ENCODE measurements at places on chromosomes 6 and 20.

DNA sequence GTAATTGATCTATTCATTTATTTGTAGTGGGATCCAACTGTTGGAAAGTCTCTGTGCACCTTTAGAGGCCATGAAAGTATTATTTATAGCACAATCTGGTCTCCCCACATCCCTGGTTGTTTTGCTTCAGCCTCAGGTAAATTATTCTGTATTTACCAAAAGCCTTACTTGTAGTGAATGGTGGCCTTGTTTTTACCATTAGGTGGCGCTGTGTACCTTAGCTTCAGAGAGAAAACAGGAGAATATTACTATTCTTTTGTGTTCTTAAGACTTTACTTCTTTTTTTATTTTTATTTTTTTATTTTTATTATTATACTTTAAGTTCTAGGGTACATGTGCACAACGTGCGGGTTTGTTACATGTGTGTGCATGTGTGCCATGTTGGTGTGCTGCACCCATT, 23.7 kb downstream of the PEX7 start:
- DNase-seq, result no peak

DNA sequence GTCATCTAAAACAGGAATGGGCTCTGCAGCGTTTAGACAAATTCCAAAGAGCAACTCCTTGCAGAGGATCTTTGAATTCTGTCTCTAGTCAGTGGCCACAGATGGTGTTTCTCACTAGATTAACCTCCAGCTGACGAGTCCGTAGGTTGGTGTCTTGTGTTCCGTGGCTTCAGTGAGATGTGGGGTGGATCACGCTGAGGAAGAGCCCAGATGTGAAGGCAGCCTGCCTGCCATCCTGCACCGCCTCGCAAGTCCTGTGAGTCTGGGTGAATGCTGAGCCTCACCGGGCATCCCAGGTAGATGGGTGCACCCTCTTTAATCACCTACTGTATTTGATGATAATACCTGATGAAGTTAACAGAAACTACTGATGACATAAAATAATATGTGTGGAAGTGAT, 70.4 kb downstream of the THBS2 start:
- no peak for DNase-seq

GRCh38 chr20:57008217-57008616, 258.2 kb downstream of the BMP7 start:
- DNase-seq, result no peak

GRCh38 chr6:143485967-143486366, 25.6 kb downstream of the FUCA2 start:
- no peak for DNase-seq

GRCh38 chr6:148969603-148970061, 222.8 kb downstream of the UST start:
- no peak for DNase-seq

DNA sequence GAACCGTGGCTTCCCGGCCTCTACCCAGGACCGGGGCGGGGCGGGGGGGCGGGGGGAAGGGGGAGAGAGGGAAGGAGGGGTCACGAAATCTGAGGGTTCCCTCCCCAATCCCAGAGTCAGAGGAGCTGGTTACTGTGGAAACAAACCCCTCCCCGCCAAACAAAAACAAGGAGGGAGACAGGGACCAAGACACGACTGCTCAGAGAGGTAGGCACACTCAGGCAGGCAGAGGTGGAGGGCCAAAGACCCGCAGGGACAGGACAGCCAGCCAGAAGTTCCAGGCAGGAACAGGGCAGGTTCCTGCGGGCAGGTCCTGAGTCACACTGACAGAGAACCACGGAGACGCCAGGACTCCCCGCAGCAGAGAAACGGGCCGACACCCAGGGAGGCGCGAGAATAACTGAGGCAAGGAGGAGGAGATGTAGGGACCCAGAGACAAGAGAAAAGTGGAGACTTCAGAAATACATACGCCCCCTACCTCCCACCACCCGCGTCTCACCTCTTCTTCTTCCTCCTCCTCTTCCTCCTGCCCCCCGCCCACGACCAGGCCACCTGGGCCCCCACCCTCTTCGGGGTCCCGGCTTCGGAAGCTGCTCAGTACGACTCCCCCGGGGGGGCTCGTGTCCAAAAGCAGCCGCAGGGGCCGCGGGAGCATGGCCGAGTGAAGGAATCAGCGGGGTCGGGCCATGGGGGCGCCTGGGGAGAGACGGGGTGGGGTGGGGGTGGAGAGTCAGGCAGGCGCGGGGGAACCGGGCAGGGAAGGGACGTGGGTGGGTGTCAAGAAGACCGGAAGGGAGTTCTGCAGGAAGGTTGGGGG, 578 bp downstream of the RGL2 start:
- no peak for DNase-seq

DNA sequence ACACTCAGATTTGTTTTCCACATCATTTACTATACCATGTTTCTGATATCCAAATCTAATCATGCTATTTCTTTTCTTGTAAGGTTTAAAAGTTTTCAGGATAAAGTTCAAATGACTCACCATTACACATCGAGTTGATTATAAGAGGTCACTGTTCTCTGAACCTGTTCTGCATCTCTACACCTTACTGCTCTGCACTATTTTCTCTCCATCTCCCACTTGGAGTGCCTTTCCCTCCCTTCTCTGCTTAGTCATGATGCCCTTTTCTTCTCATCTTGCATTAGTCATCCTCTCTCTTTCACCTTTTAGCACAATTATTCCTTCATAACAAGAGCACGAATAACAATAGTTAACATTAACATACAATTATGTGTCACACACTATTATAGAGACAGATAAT, 37.5 kb upstream of the FUT9 start:
- DNase-seq, result no peak

GRCh38 chr6:137261761-137262160, 42.6 kb upstream of the IFNGR1 start:
- DNase-seq, result no peak

DNA sequence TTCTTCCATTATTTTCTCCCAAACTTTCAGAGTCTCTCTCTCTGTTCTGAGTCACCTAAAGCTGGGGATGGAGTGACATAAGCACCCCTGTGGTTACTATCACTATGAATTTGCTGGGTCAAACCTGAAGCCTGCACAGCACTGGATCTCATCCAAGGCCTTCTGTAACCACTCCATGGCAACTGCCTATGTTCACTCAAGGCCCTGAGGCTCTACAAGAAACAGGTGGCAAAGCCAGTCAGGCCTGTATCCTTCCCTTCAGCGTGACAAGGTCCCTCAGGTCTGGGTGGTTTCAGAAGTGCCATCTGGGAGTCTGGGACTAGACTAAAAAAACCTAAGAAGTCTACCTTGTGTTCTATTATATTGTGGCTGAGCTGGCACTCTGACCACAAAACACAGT, 1278.8 kb upstream of the EYS start:
- no peak for DNase-seq

GRCh38 chr6:100378576-100378975, 86.1 kb downstream of the SIM1 start:
- no peak for DNase-seq

DNA sequence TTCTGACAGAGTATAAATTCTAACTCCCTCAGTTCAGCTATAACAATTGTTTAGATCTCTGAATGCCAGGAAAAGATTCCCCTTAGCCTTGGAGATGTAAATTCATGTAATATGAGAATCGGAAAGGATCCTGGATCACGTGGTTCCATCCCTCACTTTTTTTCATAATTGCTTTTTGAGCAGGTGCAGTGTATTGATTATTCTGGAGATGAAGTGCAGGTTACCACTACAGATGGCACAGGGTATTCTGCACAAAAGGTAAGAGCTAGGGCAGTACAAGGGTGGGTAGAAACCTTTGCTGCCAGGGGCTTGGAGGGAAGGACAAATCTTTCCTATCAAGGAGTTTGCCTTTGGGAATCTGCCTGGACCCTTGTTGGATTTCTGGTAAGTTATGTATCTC, 52.7 kb downstream of the KDM1B start:
- DNase-seq, result no peak

DNA sequence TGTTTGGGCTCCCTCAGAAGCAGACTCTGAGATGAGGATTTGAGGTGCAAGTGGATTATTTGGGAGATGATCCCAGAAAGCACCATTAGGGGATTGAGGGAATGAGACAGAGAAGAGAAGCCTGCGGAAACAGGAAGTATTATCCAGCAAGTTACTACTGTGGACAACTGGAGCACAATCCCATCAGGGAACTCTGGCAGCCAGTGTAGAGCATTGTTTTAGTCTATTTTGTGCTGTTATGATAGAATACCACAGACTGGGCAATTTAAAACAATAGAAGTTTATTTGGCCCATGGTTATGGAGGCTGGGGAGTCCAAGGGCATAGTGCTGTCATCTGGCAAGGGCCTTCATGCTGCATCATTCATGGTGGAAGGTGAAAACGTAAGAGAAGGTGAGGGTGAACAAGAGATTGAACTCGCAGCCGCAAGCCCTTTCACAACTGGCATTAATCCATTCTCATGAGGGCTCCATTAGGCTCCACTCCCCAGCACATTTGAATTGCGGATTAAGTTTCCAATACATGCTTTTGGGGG, 43.5 kb upstream of the SLC9A8 start:
- DNase-seq, result no peak

GRCh38 chr20:46705378-46705729, 4.1 kb upstream of the SLC2A10 start:
- no peak for DNase-seq

- DNase-seq, result no peak
These were observed 20.7 kb upstream of the RBBP8NL start for GRCh38 chr20:62448038-62448437.

- no peak for DNase-seq
These were observed 98.7 kb upstream of the SGK1 start for GRCh38 chr6:134416418-134417154.

DNA sequence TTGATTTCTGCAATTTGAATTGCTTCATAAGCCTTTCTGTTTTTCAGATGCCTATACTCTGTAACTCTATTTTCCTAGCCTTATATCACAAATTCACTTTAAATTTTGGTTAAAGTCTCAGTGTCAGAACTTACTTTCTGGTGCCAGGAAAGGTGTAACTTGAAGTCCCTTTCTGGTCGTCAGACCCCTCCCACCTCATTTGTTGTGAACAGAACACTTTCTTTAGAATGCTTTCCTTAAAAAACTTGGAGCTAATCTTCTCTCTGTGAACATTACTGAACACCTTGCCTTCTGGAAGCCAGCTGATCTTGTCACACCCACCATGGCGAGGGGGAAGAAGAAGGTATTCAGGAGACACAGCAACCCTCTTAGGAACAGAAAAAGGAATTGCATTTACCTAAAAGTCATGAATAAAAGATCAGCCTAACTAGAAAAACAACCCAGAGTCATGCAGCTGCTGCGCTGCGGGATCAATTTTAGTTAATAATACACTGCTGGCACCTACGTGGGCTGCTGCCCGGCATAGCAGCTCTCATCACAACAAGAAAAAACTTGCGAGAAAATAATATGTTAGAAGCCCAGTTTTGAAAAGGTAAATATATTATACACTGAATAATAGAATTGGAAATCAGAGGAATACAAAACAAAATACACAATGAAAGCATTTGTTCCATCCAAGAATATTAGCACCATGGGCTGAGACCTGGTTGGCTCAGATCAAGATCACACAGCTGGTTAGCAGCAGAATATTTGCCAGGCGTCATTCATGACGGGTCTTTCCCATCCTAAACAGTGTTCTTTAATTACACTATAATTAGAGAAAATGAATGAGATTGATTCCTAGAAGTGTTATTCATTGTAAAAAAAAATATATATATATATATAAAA, 5.8 kb upstream of the FAM217A start:
- no peak for DNase-seq

DNA sequence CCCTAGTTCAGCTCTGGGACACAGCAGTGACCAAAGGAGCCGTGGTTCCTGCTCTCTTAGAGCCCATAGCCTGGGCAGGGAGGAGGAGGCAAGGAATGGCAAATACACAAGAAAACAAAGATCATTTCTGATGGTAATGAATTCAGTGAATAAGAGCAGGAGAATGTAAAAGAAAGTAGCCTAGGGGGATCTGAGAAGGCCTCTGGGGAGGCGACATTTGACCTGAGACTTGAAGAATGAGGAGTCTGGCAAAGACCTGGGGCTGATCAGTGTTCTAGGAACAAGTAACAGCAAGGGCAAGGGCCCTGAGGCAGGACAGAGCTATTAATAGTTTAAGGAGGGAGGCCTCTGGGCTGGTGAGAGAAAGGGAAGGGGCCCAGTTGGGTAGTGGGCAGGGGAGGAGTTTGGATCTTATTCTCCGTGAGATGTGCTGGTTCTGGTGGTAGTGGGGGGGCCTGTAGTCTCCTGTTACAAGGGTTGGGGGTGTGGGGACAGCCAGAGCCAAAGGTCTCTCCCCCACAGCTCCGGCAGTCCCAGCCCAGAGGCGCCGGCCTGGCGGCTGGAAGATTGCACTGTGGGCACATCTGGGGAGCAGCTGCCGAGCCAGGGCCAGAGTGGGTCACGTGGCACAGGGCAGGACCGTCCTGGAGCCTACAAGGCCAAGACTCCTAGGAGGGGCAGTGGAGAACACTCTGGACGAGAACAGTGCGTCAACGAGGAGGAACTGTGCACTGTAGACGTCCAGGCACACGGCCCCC, 9.3 kb upstream of the ID1 start:
- DNase-seq, result no peak

DNA sequence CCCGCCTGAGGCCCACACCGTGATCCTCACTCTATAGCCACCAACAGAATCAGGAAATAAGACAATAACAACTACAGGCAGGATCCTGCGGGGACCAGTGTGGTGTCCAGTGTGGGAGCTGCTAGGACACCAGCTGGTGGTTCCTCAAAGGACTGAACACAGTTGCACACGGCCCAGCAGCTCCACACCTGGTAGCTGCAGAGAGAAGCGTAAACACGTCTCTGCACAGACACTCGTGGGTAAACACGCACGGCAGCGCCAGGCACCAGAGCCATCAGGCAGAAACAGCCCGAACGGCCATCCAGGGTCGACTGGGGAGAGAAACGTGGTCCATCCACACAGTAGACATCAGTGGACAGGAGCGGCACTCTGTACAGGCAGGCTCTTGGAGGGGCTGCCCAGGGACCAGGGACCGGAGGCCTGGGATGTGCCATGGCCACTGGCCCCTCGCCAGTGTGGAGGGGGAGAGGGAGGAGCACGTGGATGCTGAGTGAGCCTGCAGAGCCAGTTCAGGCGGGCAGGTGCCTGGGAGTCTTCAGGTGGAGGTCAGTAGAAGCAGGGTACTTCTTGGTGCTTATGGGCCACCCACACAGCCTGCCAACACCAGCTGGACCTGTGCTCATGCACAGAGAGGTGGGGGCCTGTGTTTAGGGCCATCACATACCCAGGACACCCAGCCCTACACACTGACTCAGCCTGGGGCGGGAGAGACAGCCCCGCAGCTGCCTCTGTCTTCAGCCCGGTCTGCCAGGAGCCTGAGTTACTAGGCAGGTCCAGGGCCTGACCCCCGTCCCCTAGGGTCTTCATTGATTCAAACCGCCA, 7.4 kb upstream of the LAMA5 start:
- DNase-seq, result no peak

GRCh38 chr6:116221911-116222310, 32.0 kb downstream of the TSPYL4 start:
- DNase-seq, result no peak

Measured in stimulated activated CD8-positive, alpha-beta memory T cell treated with anti-CD3 and anti-CD28 coated beads, Interleukin-15, amount 100 ng/mL, for 24 hours (primary cell).